ENCODE measurements at places on chromosomes 13 and 19. TPM values are rescaled to one million over a fixed set of nuclear protein-coding genes. Genes with fewer than 3 reads are reported as not detected.

DNA sequence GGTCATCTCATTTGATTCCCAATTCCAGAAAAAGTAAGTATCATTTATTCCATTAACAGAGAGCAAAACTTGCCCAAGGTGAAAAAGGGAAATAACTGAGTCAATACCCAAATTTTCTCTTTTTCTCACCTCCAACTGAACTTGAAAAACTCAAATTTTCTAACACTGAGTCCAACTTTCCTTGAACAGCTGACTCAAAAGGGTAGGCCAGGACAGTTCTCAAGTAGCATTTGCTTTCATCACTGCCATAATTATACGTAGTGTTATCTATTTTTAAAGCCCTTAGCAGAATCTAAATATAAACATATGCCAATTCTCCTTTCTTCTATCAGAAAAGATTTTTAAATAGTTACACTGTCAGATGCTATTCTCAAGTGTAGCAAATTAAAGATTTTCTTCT lies 3.5 kb downstream of the N4BP2L2 start:
- no peaks in the 10 kb centered on the region for H3K4me1 ChIP-seq
- H3K4me3 ChIP-seq, result peak overlapping the region; percentile 21
- no peak overlapping the region for H3K27ac ChIP-seq
- DNase-seq, result no peak
- no peaks in the 10 kb centered on the region for H3K36me3 ChIP-seq

GRCh38 chr19:14612657-14613056 lies 29.8 kb downstream of the CLEC17A start:
- H3K27ac ChIP-seq, result no peak overlapping the region
- H3K4me1 ChIP-seq, result no peaks in the 10 kb centered on the region
- H3K27me3 ChIP-seq, result no peaks in the 10 kb centered on the region
- no peaks in the 10 kb centered on the region for H3K36me3 ChIP-seq
- H3K4me3 ChIP-seq, result no peak overlapping the region

DNA sequence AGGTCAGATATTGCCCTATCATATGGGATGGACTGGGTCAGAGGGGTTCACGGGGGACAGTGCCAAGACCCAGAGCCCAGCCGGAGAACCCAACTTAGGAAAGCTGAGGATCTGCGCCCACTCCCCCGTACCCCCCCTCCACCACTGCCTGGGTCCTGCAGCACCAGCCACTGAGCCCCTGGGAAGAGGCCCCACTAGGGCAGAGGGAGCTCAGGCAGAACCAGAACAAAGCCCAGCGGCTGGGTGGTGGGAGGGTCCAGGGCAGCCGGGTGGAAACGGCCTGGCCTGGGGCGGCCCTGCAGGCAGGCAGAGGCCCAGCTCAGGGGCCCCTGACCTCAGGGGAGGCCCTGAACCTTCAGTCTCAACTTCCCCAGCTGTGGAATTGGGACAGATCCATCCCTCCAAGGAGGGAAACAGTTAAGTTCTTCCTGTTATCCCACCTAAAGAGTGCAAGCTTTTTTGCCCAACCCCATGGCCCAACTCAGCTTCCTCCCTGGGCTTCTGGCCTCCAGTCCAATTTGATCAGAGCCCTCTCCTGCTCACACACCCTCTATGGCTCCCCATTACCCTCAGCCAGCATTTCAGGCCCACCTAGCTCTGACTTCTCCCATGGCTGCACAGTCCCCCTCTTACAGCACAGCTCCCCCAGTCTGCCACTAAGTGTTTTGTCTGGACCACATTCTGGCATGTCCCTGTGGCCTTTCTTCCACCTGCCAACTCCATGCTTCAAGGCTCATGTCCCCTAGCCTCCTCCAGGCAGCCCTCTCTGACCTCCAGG lies 3.1 kb downstream of the NR2F6 start:
- no peaks in the 10 kb centered on the region for H3K27me3 ChIP-seq
- H3K27ac ChIP-seq, result peak overlapping the region; percentile 65
- DNase-seq, result no peak

ZNF730 gene
- 3.6 TPM for total RNA-seq

DNA sequence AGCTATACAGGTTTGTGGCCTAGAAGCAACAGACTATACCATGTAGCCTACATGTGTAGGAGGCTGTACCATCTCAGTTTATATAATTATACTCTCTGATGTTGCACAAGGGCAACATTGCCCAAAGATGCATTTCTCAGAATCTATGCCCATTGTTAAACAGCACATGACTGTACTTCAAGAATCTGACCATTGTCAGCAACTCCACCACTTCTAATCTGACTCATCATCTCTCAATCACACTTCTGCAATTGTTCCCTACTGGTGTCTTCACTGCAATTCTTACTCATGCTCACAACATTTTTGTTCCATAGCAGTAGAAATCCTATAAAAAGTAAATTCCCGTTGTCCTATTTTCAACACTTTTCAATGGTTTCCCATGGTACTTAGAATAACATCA lies 63.9 kb upstream of the ATXN8OS start:
- H3K4me3 ChIP-seq, result no peak overlapping the region
- H3K4me1 ChIP-seq, result no peaks in the 10 kb centered on the region
- no peaks in the 10 kb centered on the region for H3K36me3 ChIP-seq
- H3K27me3 ChIP-seq, result no peaks in the 10 kb centered on the region
- no peak for DNase-seq

DNAAF3 gene
- total RNA-seq, result 4.7 TPM

DNA sequence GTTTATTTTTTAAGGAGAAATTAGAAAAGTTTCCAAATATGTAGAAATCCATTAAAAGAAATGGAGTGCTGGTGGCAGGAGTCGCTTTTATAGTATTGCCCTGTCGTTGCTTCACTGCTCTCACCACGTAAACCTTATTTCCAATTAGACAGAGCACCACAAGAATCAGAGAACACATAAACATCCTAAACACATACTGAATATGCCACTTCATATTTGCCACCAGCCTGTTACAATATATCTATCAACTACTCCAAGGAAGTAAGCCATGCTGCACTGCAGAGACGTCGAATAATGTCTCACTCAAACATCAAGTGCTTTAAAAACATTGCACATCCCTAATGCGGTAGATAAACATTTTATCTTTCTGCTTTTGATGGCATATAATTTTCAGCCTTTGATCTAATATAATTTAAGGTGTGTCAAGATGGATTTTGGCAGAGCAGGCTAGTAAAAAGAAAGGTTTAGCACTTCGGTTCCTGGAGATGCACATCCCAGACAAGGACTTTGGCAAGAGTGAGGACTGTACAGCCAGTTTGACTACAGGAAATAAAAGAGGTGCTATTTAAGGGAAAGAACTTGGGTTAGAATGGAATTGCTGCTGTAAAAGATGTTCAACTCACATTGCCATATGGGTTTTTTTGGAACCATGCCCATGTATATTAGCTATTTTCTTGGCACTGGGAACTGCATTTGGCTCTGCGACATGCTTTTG lies 932.3 kb downstream of the EFNB2 start:
- no peak overlapping the region for H3K4me3 ChIP-seq
- no peaks in the 10 kb centered on the region for H3K27me3 ChIP-seq
- no peaks in the 10 kb centered on the region for H3K4me1 ChIP-seq
- DNase-seq, result no peak
- H3K36me3 ChIP-seq, result no peaks in the 10 kb centered on the region
- no peak overlapping the region for H3K27ac ChIP-seq

DNA sequence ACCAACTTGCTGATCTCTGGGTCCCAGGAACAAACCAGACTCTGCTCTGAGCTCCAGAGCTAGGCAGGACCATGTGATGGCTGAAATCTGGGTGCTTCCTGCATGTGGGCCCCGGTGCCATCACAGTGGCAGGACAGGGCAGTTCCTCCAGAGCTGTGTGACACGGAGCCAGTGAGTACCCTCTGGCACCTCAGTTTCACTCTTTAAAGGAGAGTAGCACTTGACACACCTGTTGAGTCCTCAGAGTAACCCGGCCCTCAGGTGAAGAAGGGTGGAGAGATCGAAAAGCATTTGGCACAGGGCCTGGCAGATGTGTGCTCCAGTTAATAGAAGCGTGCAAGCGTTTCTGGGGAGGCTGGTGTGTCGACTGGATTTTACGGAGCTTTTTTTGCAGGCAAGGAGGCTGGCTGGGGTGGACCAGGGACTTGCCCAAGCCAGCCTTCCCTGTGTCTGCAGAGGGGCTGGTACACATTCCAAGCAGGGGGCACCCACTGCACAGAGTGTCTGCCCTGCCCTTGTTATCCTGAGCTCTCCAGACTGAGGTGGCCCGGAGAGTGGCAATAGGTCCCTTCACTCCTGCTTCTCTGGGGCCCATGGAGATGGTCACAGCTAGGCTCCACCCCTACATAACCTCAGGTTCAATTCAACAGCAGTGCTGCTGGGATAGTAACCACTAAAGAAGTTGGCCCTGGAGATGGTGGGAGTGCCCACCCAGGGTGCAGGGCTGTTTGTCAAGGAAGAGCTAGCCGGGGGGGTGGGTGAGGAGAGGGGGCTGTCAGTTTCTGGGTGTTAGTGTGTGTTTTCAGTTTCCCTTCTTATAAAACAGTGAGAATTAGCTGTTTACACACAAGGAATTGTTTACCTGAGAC lies 8.3 kb downstream of the RPS19 start:
- H3K4me1 ChIP-seq, result peaks cover 11% of the 10 kb centered on the region
- H3K27me3 ChIP-seq, result no peaks in the 10 kb centered on the region
- DNase-seq, result no peak
- peak overlapping the region; percentile 19 for H3K27ac ChIP-seq

ZNF791 gene
- 35.3 TPM for total RNA-seq

RNF113B gene
- total RNA-seq, result not detected

DNA sequence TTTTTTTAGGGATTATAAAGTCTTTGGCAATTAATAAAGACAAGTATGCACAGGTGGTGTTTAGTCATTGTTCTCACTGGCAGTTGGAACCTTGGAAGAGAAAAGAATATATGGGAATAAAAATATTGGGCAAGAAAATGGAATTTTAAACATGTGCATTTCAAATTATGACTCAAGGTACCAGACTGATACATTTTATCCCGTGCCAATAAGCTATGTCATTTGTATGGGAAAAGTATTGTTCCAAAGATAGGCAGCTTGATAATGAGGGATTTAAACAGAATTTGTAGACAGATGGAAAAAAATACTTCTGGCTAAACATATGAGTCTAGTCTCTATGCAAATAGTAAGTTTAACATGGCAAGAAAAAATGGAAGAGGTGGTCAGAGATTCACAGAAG lies 169.5 kb upstream of the UFM1 start:
- no peak overlapping the region for H3K27ac ChIP-seq
- no peaks in the 10 kb centered on the region for H3K27me3 ChIP-seq
- no peak overlapping the region for H3K4me3 ChIP-seq
- DNase-seq, result no peak

PRTN3 gene
- not detected for total RNA-seq

C19orf73 gene
- total RNA-seq, result 4.6 TPM

- no peak for DNase-seq
- no peaks in the 10 kb centered on the region for H3K4me1 ChIP-seq
- H3K27me3 ChIP-seq, result no peaks in the 10 kb centered on the region
- H3K27ac ChIP-seq, result no peak overlapping the region
- H3K36me3 ChIP-seq, result no peaks in the 10 kb centered on the region
- H3K4me3 ChIP-seq, result no peak overlapping the region
Observed at GRCh38 chr13:29359181-29359580, 236.3 kb downstream of the SLC7A1 start.

ZNF813 gene
- total RNA-seq, result 3.4 TPM

CTXN1 gene
- 5.6 TPM for total RNA-seq

TEX101 gene
- total RNA-seq, result not detected

- H3K4me1 ChIP-seq, result no peaks in the 10 kb centered on the region
- H3K36me3 ChIP-seq, result no peaks in the 10 kb centered on the region
Observed at GRCh38 chr19:10701955-10702525, 801 bp downstream of the QTRT1 start.
